ENCODE measurements at places on chromosomes 4 and X. TPM values are rescaled to one million over a fixed set of nuclear protein-coding genes. Genes with fewer than 3 reads are reported as not detected.

CHST7 gene
- 1.5 TPM for total RNA-seq

CYP4V2 gene
- total RNA-seq = 2.7 TPM

GRCh38 chr4:8849266-8850073, 22.2 kb downstream of the HMX1 start:
- DNase-seq = peak; percentile 24

DNA sequence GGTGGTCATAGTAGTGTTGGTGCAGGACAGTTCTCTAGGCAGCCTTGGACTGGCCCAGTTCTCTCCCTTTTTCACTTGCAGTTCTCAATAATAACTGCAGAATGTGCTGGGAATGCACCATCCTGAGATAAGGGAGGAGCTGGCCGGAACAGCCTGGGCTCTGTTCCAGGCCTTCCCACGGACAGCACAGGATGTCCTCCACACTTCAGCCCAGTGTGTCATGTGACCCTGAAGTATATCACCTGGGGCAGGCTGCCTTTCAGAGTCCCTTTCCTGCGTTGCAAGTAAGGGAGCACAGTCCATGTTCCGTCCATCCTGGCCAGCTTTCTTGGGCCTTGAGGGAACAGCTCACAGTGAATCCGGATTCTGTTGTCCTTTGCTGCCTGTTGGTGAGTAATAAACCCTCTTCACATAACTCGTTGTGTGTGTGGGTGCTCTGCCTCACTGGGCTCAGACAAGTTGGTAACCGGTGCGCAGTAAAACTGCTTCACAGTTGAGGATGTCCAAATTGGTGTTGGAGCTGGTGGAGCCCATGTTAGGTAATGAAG, 32.3 kb upstream of the BBS12 start:
- no peak for DNase-seq
